Suprapubic skin (tissue), 4 donors: ENCODE measurements at places on chromosomes 5 and 9.

DNA sequence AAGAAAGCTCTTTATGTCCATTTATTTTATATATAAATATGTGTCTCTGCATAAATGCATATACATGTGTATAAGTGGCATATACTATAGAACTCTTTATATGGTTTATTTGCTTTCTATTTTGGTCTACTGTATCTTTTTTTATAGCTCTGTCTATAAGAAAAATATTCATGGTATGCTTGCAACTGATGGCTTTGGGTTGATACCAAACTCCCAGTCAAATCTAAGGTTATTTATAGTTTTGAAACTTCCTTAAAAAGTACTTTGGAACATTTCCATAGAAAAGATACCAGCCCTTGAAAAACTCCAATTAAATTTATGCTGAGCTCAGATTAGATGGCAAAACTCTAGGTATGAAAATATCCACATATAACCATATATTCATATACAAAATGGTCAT, 120.0 kb upstream of the KLF9 start:
- DNase-seq, result no peak
- H3K4me1 ChIP-seq, result no peaks in the 10 kb centered on the region
- H3K36me3 ChIP-seq, result no peaks in the 10 kb centered on the region
- no peak overlapping the region for H3K4me3 ChIP-seq

GRCh38 chr5:179901462-179901861, 6.2 kb downstream of the TBC1D9B start:
- peaks cover 14% of the 10 kb centered on the region for H3K4me1 ChIP-seq
- no peak overlapping the region for H3K4me3 ChIP-seq
- no peak for DNase-seq
- H3K27ac ChIP-seq, result no peak overlapping the region

GRCh38 chr9:91162311-91162710, 199.4 kb downstream of the AUH start:
- DNase-seq, result no peak
- peaks cover 30% of the 10 kb centered on the region for H3K4me1 ChIP-seq
- H3K4me3 ChIP-seq, result no peak overlapping the region
- peak overlapping the region; percentile 36 for H3K27ac ChIP-seq
- H3K27me3 ChIP-seq, result no peaks in the 10 kb centered on the region

DNA sequence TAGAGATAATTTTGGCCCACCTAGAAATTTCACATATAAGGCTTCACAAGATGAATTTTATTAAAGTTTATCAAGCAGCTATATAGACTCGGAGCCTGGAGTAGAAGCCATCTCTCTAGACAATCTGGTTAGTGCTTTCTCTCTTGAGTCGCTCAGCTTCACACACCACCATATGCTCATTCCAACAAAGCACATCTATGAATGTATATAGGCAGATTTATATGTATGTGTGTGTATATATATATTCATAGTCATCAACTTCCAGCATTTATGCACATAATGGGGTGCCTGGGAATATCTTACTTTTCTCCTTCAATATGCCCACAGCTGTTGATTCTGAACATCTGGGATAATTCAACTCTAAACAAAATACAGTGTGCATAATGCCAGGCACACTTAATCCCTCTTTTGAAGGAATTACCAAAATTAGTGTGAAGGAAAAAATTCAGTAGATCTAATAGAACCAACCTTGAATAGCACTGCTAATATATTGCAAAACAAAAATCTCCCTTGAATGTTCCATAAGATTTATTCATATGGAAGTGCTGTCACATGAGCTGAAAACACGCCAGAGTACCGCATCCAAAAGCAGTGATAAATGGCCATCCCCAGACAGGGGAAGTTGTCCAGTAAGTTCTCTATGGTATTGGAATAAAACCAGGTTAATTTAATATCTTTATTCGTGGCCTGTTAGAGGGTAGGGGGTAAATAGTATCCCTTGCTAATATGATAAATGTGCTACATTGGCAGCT, 56.0 kb upstream of the MOCS2 start:
- H3K36me3 ChIP-seq, result no peaks in the 10 kb centered on the region
- peaks cover 24% of the 10 kb centered on the region for H3K4me1 ChIP-seq
- no peak for DNase-seq
- no peaks in the 10 kb centered on the region for H3K27me3 ChIP-seq
- H3K4me3 ChIP-seq, result no peak overlapping the region
- no peak overlapping the region for H3K27ac ChIP-seq

DNA sequence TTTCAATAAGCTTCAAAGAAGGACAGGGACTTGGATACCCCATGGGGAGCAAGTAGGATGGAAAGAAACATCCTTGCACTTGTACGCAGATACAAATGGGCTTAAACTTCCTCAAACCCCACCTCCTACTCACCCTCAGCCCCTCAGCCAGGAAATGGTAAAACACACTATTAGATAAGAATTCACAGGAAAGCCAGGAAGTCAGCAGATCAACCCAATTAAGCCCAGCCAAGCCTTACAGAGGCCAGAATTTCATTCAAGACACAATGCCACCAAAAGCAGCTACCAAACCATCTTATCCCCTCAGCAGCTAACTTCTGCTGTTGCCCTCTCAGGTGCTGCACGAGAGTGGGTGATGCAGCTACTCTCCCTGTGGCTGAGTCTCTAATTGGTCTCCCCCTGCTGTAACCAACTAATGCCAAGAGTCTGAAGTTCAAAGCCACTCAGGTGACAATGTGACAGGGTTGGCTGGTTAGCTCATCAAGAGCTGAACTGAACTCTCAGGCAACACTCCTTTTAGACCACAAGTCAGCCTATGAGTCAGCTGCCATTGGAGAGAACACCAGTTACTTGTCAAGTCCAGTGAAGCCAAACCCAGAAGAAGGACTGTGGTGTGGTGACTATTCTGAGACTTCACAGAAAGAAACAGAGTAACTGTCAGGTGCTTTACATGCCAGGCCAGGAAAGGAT, 201.9 kb downstream of the ZNF608 start:
- H3K27me3 ChIP-seq, result no peaks in the 10 kb centered on the region
- no peak for DNase-seq
- H3K36me3 ChIP-seq, result no peaks in the 10 kb centered on the region
- no peak overlapping the region for H3K27ac ChIP-seq
- no peak overlapping the region for H3K4me3 ChIP-seq

GRCh38 chr5:75690669-75691068, 26.6 kb downstream of the POC5 start:
- no peak overlapping the region for H3K4me3 ChIP-seq
- DNase-seq, result no peak
- no peaks in the 10 kb centered on the region for H3K27me3 ChIP-seq

- H3K4me3 ChIP-seq, result no peak overlapping the region
Observed at GRCh38 chr5:166788050-166788449, 1503.4 kb upstream of the WWC1 start.

DNA sequence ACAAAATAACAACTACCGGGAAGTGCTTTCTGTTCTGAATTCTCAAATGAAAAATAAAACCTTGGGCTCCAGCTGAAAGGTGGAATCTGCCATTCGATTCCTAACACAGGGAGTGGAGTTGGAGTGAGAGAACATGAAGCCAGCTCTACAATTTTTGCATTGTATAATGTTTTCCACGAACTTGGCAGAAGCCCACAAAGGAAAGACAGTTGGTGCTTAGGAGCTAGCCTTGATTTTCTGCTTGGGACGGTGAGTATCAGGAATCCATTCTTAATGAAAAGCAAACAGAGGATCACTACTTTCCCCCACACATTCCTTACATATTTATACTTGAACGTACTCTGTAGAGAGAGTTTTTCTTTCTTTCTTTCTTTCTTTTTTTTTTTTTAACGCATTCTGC, 74.2 kb upstream of the FBXL7 start:
- no peaks in the 10 kb centered on the region for H3K36me3 ChIP-seq
- H3K4me3 ChIP-seq, result no peak overlapping the region
- DNase-seq, result no peak
- no peak overlapping the region for H3K27ac ChIP-seq
- H3K27me3 ChIP-seq, result no peaks in the 10 kb centered on the region
- no peaks in the 10 kb centered on the region for H3K4me1 ChIP-seq

- H3K27ac ChIP-seq, result no peak overlapping the region
- no peak overlapping the region for H3K4me3 ChIP-seq
- H3K4me1 ChIP-seq, result no peaks in the 10 kb centered on the region
- no peaks in the 10 kb centered on the region for H3K36me3 ChIP-seq
Observed at GRCh38 chr5:115084246-115084793, 85.4 kb downstream of the TRIM36 start.

DNA sequence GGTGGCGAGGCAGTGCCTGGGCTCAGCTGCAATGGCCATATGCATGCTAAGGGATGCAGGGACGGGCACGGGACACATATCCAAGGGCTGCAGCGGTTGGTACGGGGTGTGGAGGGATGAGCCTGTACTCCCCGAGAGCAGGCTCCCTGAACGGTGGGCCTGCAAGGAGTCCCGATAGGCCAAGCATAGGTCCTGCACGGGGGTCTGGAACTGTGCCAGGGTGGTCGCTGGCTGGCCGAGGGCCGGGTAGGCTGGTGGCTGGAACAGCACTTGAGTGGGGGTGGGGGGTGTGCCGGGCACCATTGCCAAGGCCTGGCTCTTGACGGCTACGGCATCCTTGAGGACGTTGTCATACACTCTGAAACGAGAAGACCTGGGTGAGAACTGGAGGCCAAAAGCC, 24.1 kb downstream of the FABP6 start:
- H3K4me3 ChIP-seq, result no peak overlapping the region
- H3K27ac ChIP-seq, result no peak overlapping the region
- no peaks in the 10 kb centered on the region for H3K27me3 ChIP-seq
- no peak for DNase-seq

DNA sequence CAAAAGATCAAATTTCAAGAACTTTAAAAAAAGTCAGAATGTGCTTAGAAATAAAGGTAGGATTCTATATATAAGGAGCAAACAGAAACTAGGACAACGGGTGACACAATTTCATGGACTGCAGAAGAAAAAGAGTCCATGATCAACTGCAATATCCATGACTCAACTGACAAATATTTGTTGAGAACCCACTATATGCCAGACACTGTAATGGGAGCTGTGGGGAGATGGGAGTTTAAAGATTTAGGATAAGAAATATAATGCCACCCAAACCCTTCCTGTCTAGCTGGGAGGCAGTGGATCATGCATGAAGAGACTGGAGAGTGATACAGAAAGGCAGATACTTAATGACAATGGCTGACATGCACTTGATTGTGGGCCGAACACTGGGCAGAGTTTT, 27.6 kb upstream of the CCDC112 start:
- DNase-seq, result no peak
- H3K27ac ChIP-seq, result no peak overlapping the region
- no peaks in the 10 kb centered on the region for H3K4me1 ChIP-seq
- no peaks in the 10 kb centered on the region for H3K27me3 ChIP-seq

- H3K27me3 ChIP-seq, result no peaks in the 10 kb centered on the region
- H3K36me3 ChIP-seq, result no peaks in the 10 kb centered on the region
- H3K27ac ChIP-seq, result peak overlapping the region; percentile 71
- no peak for DNase-seq
- H3K4me1 ChIP-seq, result peaks cover 18% of the 10 kb centered on the region
Observed at GRCh38 chr5:147445090-147445489, 64.8 kb downstream of the DPYSL3 start.

GRCh38 chr9:68541568-68541967, 885 bp upstream of the TMEM252 start:
- no peaks in the 10 kb centered on the region for H3K4me1 ChIP-seq
- no peak overlapping the region for H3K4me3 ChIP-seq
- no peak for DNase-seq
- H3K27ac ChIP-seq, result no peak overlapping the region
- H3K36me3 ChIP-seq, result no peaks in the 10 kb centered on the region

GRCh38 chr5:159050316-159051143, 49.2 kb downstream of the EBF1 start:
- H3K36me3 ChIP-seq, result no peaks in the 10 kb centered on the region
- H3K4me3 ChIP-seq, result peak overlapping the region; percentile 40
- no peak for DNase-seq

GRCh38 chr9:38727497-38728001, 7.6 kb upstream of the FAM240B start:
- no peak overlapping the region for H3K27ac ChIP-seq
- no peak for DNase-seq
- no peaks in the 10 kb centered on the region for H3K27me3 ChIP-seq
- H3K4me3 ChIP-seq, result no peak overlapping the region

DNA sequence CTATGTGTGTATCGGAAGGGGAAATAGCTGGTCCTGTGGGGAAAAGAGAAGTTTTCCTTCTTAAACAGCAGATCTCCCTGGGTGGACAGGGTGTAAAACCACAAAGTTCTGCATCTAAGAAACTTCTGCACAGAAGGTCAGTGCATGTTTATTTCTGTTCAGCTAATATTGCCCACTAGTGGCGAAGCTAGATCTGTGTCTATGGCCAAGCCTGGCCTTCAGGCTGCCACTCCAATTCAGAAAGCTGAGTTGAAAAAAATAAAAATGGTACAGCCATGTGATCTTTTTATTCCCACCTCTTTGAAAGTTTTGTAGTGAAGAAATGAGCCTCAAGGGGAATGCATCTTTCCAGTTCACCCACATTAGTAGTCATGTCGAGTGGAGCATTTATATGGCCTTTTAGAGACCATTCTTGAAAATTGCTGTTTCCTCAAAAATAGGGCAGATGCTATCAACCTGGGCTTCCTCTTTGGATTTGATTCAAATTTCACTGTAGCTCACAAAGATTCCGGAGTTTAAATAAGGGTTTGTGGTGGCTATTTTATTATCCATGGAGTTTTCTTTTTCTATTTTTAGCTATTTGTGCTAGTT, 488.0 kb downstream of the PRELID2 start:
- no peaks in the 10 kb centered on the region for H3K4me1 ChIP-seq
- no peak overlapping the region for H3K27ac ChIP-seq
- no peak for DNase-seq
- H3K36me3 ChIP-seq, result no peaks in the 10 kb centered on the region
- H3K27me3 ChIP-seq, result no peaks in the 10 kb centered on the region

- no peaks in the 10 kb centered on the region for H3K36me3 ChIP-seq
- no peak overlapping the region for H3K27ac ChIP-seq
- no peak overlapping the region for H3K4me3 ChIP-seq
- peaks cover 10% of the 10 kb centered on the region for H3K4me1 ChIP-seq
- H3K27me3 ChIP-seq, result no peaks in the 10 kb centered on the region
- peak; percentile 58 for DNase-seq
Observed at GRCh38 chr9:134314950-134315715, 11.1 kb upstream of the RXRA start.

GRCh38 chr5:6603643-6604042, 29.2 kb downstream of the NSUN2 start:
- no peak overlapping the region for H3K27ac ChIP-seq
- no peak for DNase-seq
- no peaks in the 10 kb centered on the region for H3K27me3 ChIP-seq
- no peaks in the 10 kb centered on the region for H3K4me1 ChIP-seq
